Stimulated activated CD4-positive, alpha-beta T cell treated with anti-CD3 and anti-CD28 coated beads, Interleukin-1b, Interleukin-23, amount 100 ng/mL, for 24 hours (primary cell): ENCODE measurements at places on chromosomes 11 and 22.

- DNase-seq, result no peak
These were observed at the start of gene ARHGAP42 for GRCh38 chr11:100687054-100687629. TSS of gene ARHGAP42 (plus strand) at chr11:100687288. CDS start at chr11:100687679, 391 bp downstream.

DNA sequence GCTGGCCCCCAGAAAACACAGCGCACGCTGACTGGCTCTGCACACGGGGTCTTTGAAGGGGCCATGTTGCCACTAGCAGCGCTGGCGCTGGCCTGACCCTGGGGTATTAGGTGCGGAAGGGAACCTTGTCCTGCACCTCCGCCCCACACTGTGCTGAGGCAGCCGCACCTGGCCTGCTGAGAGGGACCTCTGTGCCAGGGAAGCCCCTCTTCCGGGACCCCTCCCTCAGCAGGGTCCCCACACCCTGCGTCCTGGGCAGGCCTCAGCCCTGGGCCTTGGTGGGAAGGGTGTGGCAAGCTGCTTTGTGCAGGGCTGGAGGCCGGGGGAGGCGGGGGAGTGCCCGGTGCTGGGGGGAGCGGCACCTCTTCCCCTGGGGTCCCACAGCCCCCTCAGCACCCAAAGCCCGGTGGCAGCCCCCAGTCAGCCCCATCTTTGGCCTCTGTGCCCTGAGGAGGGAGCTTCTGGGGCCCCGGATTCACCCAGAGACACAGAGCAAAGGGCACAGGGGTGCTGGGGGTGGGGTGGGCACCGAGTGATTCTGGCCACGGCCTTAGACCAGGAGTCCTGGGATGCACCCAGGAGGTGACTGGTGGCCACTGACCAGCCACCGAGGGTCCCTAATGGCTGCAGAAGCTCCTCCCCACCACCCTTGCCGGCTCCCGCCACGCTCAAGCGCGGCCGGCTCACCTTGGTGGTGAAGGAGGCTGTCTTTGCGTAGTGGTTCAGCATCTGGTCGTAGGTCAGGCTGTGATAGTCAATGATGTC is 11.4 kb downstream of the TTLL8 start:
- DNase-seq, result no peak

- DNase-seq, result no peak
These were observed 59.9 kb upstream of the MYO18B start for GRCh38 chr22:25682109-25682508.

- no peak for DNase-seq
These were observed 120.1 kb downstream of the PARVA start for GRCh38 chr11:12497431-12497830.

DNA sequence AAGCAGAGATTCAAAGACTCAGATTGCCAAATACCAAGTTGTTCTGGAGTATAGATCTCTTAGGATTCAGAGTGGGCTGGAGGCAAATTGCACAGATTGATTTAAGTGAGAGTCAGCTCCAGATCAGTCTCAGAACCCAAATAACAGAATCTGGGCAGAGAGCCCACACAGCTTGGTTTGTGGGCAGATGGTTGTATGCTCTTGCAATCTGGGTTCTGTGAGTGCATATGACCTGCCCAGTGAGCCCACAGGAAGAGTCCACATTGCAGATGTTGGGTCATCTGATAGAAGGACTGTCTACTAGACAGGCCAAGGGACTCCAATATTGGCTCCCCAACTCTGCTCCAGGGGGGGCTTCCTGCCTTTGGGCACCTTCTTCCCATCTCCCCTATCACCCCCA is 65.9 kb downstream of the ADAMTS15 start:
- no peak for DNase-seq
